ENCODE measurements at places on chromosomes 5 and 9. TPM values are rescaled to one million over a fixed set of nuclear protein-coding genes. Genes with fewer than 3 reads are reported as not detected.

DELE1 gene
- total RNA-seq, result 34.1 TPM

TLE4 gene
- 48.3 TPM for total RNA-seq

OR13C8 gene
- not detected for total RNA-seq

CYSTM1 gene
- total RNA-seq, result 9.5 TPM

PHF24 gene
- not detected for total RNA-seq

F12 gene
- 0.43 TPM for total RNA-seq
